ENCODE measurements at places on chromosomes 1 and 21. TPM values are rescaled to one million over a fixed set of nuclear protein-coding genes. Genes with fewer than 3 reads are reported as not detected.
A peak's percentile ranks its signal among the peaks of the same experiment; 100 is the strongest.

GRCh38 chr1:176879784-176880620, 284.5 kb downstream of the ASTN1 start:
- no peak overlapping the region for H3K27ac ChIP-seq
- no peaks in the 10 kb centered on the region for H3K4me1 ChIP-seq
- H3K36me3 ChIP-seq = no peaks in the 10 kb centered on the region

DNA sequence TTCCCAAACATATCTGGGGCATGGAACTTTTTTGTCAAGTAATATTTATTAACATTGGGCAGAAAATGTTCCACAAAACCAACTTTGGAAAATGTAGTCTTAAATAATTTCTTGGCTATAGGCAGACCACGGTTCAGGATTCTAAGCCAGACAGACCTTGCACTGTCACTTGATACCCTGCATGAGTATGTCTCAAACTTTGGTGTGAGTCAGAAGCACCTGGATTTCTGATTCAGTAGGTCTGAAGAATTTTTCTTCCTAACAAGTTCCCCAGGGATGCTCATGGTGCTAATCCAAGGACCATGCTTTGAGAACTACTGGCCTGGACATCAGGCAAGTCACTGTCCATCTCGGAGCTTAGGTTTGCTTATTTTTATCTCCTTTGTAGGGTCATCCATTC, 562.0 kb downstream of the PLPP3 start:
- H3K27ac ChIP-seq = no peak overlapping the region
- no peaks in the 10 kb centered on the region for H3K36me3 ChIP-seq
- H3K4me3 ChIP-seq = no peak overlapping the region
- no peaks in the 10 kb centered on the region for H3K27me3 ChIP-seq
- no peaks in the 10 kb centered on the region for H3K4me1 ChIP-seq

The OR2L3 gene
- not detected for total RNA-seq

DNA sequence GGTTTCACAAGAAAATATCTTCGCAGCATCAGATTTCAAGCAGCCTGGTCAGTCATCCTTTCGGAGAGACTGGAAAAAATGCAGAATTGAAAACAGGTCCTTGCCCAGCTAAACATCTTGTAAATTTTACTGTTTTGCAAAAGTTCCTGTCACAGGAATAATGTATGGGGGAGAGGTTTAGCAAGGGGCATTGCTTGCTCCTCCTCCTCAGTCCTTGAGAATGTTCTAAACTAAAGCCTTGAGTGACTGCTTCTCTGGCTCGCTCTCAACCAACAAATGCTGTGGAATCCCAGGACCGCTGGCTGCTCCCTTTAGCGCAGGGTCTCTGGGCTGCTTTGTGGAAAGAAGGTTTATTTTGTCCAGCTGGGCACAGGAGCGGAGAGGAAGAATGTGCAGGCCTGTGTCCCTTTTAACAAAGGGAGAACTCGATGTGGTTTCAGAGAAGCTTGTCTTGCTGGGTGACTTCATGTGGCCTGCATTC, 33.6 kb upstream of the FHAD1 start:
- DNase-seq = no peak
- H3K36me3 ChIP-seq = no peaks in the 10 kb centered on the region
- H3K4me1 ChIP-seq = peaks cover 7% of the 10 kb centered on the region
- H3K27ac ChIP-seq = no peak overlapping the region
- peaks cover 25% of the 10 kb centered on the region for H3K27me3 ChIP-seq

DNA sequence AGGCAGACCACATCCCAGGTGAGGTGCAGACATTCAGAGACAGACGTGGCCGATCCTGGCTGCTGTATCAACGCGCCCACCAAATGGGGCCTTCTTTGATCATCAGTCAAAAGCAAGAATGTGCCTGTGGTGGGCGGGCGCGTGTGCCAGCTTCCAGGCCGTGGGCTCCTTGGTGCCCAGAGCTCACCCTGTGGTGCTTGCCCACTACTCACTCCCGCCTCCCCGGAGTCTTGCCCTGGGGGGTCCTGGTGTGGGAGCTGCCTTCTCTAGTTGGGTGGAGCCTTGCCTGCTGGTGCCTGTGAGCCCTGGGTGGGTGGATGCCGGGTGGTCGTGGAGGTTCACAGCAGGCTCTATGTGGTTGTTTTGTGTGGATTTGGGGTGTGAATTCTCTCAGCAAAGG, 70.6 kb downstream of the SKI start:
- no peaks in the 10 kb centered on the region for H3K27me3 ChIP-seq
- peak overlapping the region; percentile 35 for H3K4me3 ChIP-seq
- H3K27ac ChIP-seq = peak overlapping the region; percentile 97
- no peak for DNase-seq
- peaks cover 87% of the 10 kb centered on the region for H3K4me1 ChIP-seq

GRCh38 chr1:65180977-65181376, 33.0 kb downstream of the AK4 start:
- no peak overlapping the region for H3K4me3 ChIP-seq
- H3K27me3 ChIP-seq = no peaks in the 10 kb centered on the region
- no peaks in the 10 kb centered on the region for H3K4me1 ChIP-seq
- H3K36me3 ChIP-seq = no peaks in the 10 kb centered on the region

- H3K36me3 ChIP-seq = no peaks in the 10 kb centered on the region
- H3K4me3 ChIP-seq = no peak overlapping the region
- H3K27me3 ChIP-seq = no peaks in the 10 kb centered on the region
- H3K4me1 ChIP-seq = no peaks in the 10 kb centered on the region
- H3K27ac ChIP-seq = no peak overlapping the region
Observed at GRCh38 chr21:24823247-24823646, 784.0 kb downstream of the MRPL39 start.

The S100A5 gene
- 4.7 TPM for total RNA-seq

- H3K4me3 ChIP-seq = no peak overlapping the region
- peaks cover 1% of the 10 kb centered on the region for H3K4me1 ChIP-seq
- H3K36me3 ChIP-seq = peaks cover 3% of the 10 kb centered on the region
- H3K27me3 ChIP-seq = peaks cover 45% of the 10 kb centered on the region
- DNase-seq = no peak
Observed at GRCh38 chr1:165234149-165234548, 122.4 kb downstream of the LMX1A start.

DNA sequence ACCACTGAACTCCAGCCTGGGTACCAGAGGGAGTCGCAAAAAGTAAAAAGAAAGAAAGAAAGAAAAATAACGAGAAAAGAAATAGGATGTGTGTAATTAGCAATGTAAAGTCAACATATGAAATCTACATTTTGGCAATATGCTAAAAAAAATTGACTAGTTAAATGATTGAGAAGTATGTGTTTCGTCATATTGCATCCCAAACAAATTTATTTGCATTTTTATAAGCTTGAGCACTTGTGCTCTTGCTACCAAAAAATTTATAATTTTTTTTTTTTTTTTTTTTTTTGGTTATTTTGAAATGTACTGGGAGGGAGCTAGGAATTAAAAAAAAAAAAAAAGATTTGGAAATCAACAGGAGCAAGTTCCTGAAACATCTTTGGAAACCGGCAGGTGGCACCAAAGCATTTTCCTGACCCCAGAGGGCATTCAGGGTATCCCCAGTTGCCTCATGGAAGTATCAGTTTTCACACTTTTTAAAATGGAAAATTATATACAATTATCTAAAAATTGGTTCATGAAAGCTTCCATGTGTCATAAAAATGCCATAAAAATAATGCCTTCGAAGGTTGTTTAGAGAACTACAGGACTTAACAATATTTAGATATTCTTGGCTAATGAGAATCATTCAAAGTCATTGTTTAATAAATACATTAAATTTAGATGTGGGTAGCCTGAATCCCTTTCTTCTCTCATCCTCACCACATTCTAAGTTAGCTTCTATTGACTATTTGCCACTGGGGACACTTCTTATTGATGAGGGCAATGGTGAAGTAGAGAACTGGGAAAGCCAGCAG, 4.8 kb upstream of the HEATR1 start:
- peaks cover 37% of the 10 kb centered on the region for H3K27me3 ChIP-seq
- DNase-seq = no peak
- H3K36me3 ChIP-seq = no peaks in the 10 kb centered on the region
- peaks cover 9% of the 10 kb centered on the region for H3K4me1 ChIP-seq

DNA sequence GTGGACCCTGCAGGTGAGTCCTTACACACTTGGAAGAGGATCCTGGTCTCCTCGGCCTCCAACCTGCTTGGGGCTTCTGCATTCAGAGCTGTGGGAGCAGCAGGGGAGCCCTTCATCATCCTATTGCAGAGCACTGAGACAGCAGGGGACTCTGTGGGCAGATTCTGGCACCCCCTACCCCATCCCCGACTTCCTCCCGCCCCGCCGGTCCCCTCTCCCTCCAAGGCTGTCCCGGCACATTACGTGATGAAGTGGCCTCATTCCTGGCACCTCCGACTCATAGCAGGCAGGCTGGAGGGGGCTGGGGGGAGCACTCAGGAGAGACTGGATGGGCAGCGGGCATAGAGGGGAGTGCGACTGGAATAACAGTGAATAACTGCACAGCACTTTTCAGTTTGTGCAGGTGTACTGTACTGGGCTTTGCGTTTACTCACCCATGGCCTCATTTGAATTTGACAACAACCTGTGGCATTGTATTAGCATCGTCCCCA, 394.1 kb downstream of the MATN1 start:
- H3K4me3 ChIP-seq = no peak overlapping the region
- no peaks in the 10 kb centered on the region for H3K27me3 ChIP-seq
- H3K4me1 ChIP-seq = no peaks in the 10 kb centered on the region
- no peak for DNase-seq

- H3K27ac ChIP-seq = no peak overlapping the region
- H3K4me3 ChIP-seq = no peak overlapping the region
- no peaks in the 10 kb centered on the region for H3K36me3 ChIP-seq
- no peak for DNase-seq
- H3K4me1 ChIP-seq = peaks cover 4% of the 10 kb centered on the region
- peaks cover 64% of the 10 kb centered on the region for H3K27me3 ChIP-seq
Observed at GRCh38 chr1:38475624-38476005, 384.0 kb downstream of the RRAGC start.

DNA sequence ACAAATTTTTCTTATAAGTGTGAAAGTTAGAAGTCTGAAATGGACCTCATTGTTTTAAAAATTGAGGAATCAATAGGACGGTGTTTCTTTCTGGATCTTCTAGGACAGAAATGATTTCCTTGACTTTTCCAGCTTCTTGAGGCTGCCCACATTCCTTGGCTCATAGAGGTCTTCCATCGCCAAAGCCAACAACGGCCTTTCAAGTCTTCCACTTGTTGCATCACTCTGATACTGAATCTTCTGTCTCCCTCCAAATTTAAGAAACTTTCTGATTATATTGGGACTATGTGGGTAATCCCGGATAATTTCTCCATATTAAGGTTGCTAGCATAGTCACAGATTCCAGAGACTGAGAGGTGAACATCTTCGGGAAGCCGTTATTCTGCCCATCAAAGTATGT, 595.4 kb upstream of the ADAMTS5 start:
- H3K36me3 ChIP-seq = no peaks in the 10 kb centered on the region
- H3K27me3 ChIP-seq = no peaks in the 10 kb centered on the region
- H3K4me1 ChIP-seq = no peaks in the 10 kb centered on the region

The CLCA4 gene
- total RNA-seq = not detected

The PSEN2 gene
- 4.5 TPM for total RNA-seq

DNA sequence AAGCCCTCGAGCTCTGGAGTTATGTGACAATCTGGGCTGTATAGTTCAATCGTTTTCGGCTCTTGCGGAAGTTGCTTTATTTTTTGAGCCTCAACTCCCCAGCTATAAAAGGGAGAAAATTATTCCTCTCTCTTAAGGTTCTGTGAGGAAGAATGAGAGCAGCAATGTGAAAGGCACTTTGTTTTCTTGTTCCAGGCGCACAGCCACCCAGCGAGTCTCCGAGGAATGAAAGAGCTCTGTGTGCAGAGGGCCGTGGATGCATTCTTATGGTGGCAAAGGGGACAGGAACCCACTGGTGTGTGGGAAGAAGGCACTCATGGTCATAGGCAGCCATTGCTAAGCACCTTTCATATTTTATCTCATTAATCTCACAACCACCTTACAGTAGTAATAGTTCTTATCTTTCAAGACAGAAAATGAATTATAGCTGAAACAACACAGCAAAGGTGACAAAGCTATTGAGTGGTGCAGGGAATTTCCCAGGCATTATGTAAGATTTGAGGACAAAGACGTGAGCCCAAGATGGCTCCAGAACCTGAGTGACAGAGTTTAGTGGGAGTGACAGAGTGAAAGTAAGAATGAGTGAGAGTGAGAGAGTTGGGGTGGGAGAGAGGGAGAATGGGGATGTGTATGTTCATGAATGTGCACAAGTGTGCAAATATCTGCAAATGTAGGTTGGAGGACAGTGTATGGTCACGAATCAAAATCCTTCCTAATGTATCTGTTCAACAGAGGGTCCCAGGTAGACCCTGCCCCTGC, 9.4 kb downstream of the CYP2J2 start:
- peaks cover 14% of the 10 kb centered on the region for H3K27me3 ChIP-seq
- peaks cover 7% of the 10 kb centered on the region for H3K4me1 ChIP-seq
- no peak overlapping the region for H3K27ac ChIP-seq
- no peak overlapping the region for H3K4me3 ChIP-seq
- no peaks in the 10 kb centered on the region for H3K36me3 ChIP-seq

The AHCTF1 gene
- 26.9 TPM for total RNA-seq

GRCh38 chr21:33317786-33318486, 6.8 kb upstream of the IFNAR1 start:
- H3K4me1 ChIP-seq = no peaks in the 10 kb centered on the region
- peaks cover 19% of the 10 kb centered on the region for H3K27me3 ChIP-seq
- no peak for DNase-seq
- no peaks in the 10 kb centered on the region for H3K36me3 ChIP-seq

DNA sequence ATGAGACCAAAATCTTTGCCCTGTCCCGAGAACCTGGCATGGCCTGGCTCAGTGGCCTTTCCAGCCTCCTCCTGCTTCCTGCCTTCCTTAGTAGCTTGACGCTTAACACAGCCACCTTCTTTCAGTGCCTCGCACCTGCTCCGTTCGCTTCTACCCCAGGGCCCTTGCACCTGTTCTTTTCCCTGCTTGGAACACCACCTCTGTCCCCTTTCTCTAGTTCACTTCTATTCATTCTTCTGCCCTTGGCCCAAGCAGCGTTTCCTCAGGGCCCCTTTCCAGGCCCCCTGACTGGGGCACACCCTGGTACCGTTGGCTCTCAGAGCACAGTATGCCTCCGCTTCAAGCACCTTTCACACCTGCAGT, 9.0 kb upstream of the HTR6 start:
- no peak overlapping the region for H3K4me3 ChIP-seq
- DNase-seq = no peak
- no peaks in the 10 kb centered on the region for H3K36me3 ChIP-seq
- peaks cover 22% of the 10 kb centered on the region for H3K4me1 ChIP-seq
- no peak overlapping the region for H3K27ac ChIP-seq

GRCh38 chr1:34190692-34191091, 14.0 kb downstream of the C1orf94 start:
- no peaks in the 10 kb centered on the region for H3K36me3 ChIP-seq
- H3K4me1 ChIP-seq = no peaks in the 10 kb centered on the region
- no peak for DNase-seq

DNA sequence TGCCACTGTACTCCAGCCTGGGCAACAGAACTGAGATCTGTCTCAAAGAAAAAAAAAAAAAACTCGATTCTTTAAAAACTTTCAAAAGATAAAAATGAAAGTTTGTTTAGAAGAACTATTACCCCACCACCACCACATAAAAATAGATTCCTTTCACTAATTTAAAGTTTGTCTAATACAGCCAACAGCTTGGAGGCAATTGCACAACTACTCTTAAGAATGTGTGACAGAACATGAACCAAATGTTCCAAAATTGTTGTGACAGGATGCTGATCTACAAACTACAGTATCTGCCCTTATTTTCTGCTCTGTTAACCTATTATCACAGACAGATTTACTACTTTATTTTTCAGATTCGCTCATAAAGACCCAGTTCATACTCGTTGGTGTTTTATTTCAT, 5.5 kb upstream of the TGFBR3 start:
- no peaks in the 10 kb centered on the region for H3K36me3 ChIP-seq
- H3K4me3 ChIP-seq = no peak overlapping the region
- peak overlapping the region; percentile 14 for H3K27ac ChIP-seq
- no peak for DNase-seq
- peaks cover 36% of the 10 kb centered on the region for H3K4me1 ChIP-seq
- peaks cover 23% of the 10 kb centered on the region for H3K27me3 ChIP-seq

- H3K4me3 ChIP-seq = no peak overlapping the region
- no peaks in the 10 kb centered on the region for H3K36me3 ChIP-seq
- peaks cover 10% of the 10 kb centered on the region for H3K4me1 ChIP-seq
- peaks cover 9% of the 10 kb centered on the region for H3K27me3 ChIP-seq
- H3K27ac ChIP-seq = no peak overlapping the region
Observed at GRCh38 chr1:228943436-228943835, 208.2 kb downstream of the RHOU start.

The ARHGEF19 gene
- 6.9 TPM for total RNA-seq

Data from activated CD4-positive, alpha-beta memory T cell treated with anti-CD3 and anti-CD28 coated beads, Interleukin-2, amount 10 ng/mL, durations not matched to agents 7 days and 5 days (primary cell).